ENCODE measurements at places on chromosomes 2 and 18.
A peak's percentile ranks its signal among the peaks of the same experiment; 100 is the strongest.

DNA sequence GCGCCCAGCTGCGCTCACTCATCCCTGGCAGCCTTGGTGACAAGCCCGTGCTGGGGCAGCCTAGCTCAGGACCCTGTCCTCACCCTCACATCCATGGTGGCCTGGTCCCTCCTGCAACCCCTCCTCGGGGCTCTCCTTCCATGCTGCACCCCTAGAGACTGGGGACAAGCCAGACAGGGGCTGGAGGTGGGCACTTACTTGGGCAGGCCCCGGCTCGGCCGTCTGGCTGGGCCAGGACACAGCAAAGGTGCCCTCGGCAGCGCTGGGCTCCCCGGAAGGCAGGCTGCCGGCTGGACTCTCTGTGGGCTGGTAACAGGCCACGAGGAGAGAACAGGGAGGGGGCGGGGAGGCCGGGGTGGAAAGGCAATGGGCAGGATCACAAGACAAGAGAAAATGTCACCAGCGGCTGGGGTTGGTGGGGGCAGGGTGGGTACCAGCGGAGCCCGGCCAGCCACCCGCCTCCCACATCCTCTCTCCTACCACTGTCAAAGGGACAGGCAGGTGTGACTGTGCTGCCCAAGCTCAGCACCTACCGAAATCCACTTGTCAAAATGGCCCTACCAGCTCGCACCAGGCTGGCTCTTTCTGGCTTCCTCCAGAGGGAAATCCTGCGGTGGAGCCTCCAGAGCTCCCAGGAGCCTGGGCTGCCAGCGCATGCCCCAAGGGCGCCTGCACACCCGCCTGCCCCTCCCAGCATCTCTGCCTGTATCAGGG, 54.7 kb downstream of the BIN1 start:
- no peak for DNase-seq

DNA sequence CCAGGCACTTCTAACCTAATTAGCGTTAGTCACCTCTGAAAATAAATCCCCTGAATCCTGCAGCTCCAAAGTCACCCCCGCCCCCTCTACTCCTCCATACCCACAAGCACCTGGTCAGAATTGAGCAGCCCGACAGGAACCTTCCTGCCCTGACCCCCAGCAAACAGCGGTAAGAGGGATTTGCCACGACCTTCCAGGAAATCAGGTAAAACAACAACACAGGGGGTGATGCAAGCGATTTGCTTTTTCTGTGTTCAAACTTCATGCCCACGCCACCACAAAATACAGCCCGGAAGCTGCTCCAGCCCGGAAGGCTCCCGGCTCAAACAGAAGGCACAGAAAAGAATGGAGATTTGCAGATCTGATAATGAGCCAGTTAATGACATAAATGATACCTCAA, 367.1 kb downstream of the GPD2 start:
- no peak for DNase-seq

- no peak for DNase-seq
Observed at GRCh38 chr2:173997269-173997668, 32.1 kb upstream of the SP3 start.

DNA sequence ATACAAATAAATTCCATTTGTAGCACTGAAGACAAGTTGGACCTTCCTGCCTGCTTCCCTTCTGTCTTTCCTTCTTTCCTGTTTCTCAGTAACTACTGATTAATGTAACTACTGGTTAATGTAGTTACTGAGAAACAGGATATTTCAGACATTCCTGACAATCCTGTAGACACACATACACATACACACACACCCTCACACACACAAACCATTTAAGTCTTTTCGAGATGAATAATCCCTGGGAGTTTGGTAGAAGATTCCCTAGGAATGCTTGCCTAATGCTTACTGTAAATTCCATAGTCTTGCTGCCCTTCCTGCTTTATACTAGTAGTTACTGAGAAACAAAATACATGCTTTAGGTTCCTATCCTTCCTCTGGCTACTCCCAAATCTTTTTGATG, 83.9 kb downstream of the PIK3C3 start:
- no peak for DNase-seq

DNA sequence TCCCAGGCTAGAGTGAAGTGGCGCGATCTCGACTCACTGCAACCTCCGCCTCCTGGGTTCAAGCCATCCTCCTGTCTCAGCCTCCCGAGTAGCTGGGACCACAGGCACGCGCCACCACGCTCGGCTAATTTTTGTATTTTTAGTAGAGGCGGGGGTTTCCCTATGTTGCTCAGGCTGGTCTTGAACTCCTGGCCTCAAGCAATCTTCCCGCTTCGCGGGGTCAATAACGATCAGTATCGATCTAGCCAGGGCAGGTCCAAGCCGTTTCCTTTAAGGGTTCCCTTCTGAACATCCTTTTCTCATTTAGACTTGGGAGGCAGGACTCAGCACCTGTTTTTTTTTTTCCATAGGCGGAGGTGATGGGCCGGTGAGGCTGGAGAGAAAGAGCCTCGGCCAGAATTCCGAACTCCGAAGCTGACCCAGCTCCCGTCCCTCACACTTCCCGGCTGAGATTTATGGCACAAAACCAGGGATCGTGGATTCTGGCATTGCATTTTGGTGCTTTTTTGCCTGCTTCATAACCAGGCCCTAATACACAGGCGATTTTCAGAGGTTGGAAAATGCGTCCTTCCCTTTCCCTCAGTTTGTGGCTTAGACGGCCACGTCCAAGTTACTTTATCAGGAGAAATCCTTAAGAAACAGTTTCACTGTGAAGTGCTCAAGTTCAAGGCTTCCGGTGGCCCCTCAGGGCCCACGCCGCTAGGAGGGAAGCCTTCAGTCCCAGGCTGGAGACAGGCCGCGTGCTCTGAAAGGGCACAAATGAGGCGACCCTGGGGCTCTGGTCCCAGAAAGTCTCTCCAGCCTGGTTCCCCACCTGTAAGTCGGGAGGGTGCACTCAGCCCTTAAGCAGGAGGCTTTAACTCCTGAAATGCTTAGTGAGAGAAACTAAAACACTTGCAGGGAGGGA, 998 bp upstream of the SLC66A3 start:
- no peak for DNase-seq

DNA sequence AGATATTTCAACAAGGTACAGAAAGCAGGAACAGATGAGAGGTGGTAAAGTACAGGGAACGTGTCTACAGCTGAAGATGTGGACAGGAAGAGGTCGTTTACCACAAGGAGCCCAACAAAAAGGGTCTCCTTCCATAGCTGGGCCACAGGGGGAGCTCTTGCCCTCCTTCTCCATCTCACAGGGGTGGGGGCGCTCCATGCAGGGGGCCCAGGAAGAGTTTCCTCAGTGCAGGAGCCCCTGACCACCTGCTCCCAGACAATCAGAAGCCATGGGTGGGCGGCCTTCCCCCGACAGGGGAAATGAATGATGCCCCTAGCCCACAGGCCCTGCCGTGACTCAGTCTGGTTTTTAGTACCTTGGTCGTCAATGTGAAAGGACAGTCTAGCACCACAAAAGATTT, 163.6 kb upstream of the ZNF516 start:
- peak; percentile 25 for DNase-seq

DNA sequence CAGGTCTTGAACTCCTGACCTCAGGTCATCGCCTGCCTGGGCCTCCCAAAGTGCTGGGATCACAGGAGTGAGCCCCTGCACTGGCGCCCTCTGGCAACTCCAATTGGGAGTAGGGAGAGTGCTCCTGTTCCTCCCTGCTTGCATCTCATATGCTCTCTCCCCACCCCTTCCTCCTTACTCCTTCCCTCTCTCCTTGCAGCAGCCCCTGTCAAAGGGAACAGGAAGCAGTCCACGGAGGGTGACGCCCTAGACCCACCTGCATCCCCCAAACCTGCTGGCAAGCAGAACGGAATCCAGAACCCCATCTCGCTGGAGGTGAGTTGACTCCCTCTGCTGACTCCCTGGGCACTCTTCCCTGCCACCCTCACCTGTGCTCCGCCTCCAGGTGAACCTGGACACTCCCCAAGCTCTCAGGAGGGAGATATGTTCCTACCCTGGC, 10.7 kb downstream of the ARID5A start:
- no peak for DNase-seq

GRCh38 chr2:19559596-19560240, 201.3 kb upstream of the OSR1 start:
- DNase-seq, result no peak

- no peak for DNase-seq
Observed at GRCh38 chr2:234910186-234910679, 41.6 kb upstream of the SH3BP4 start.
